ENCODE measurements at places on chromosomes 16 and 17.

DNA sequence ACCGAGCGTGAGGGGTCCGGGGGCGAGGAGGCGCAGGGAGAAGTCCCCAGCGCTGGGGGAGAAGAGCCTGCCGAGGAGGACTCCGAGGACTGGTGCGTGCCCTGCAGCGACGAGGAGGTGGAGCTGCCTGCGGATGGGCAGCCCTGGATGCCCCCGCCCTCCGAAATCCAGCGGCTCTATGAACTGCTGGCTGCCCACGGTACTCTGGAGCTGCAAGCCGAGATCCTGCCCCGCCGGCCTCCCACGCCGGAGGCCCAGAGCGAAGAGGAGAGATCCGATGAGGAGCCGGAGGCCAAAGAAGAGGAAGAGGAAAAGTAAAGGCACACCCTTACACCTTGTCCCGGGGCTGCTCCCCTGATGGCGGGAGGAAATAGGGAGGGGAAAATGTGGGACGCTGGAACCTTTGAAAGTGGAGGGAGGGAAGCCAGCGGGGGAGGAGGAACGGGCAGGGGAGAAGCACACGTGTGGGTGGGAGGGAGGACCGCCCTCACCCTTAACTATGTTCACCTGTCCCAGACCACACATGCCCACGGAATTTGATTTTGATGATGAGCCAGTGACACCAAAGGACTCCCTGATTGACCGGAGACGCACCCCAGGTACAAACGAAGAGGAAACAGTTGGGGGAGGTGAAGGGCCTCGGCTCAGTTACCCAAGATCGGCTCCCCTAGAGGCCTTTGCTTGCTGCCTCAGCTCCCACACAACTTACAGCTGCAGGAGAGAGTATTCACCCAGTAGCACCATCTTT is 916 bp downstream of the PAGR1 start:
- DNase-seq: no peak

GRCh38 chr16:50248845-50249244 is 17.5 kb upstream of the ADCY7 start:
- DNase-seq: no peak

- no peak for DNase-seq
Observed at GRCh38 chr17:74872313-74873036, at the start of gene FDXR. Gene FDXR (minus strand): TSS chr17:74872994. CDS start chr17:74872944, 50 bp downstream.

DNA sequence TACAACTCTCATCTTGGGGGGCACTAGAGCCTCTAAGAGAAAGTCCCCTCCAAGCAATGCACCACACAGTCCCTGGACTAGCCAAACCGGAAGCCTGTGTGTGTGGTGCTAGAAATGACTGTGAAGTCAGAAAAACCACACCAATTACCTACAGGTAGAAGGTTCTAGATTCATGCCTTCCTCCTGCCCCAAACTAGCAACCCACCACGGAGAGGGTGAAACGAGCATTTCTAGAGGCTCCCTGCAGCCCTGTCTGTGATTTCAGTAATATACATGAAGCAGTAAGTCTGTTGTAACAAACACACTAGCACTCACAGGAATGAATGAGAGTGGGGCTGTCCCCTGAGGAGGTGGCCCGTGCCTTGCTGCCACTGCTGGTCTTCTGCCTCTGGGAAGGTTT is 13.6 kb downstream of the ZFHX3 start:
- DNase-seq: no peak

DNA sequence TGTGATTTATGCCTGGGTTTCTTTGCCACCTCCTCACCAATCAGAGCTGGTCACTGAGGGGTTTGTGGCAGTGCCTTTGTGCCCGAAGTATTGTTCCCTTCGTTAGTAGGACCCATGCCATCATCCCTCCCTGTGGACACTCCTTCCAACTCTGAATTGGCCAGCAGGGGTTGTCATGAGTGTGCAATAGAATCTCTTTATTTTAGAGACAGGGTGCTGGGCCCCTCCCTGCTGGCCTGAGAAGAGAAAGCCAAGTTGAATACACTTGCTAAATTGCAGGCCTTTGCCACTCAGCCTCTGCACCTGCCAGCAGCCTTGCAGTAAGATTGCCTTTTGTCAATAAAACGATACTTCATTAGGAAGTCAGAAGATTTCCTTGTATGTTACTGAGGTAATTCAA is 40.7 kb upstream of the SLC12A3 start:
- no peak for DNase-seq

DNA sequence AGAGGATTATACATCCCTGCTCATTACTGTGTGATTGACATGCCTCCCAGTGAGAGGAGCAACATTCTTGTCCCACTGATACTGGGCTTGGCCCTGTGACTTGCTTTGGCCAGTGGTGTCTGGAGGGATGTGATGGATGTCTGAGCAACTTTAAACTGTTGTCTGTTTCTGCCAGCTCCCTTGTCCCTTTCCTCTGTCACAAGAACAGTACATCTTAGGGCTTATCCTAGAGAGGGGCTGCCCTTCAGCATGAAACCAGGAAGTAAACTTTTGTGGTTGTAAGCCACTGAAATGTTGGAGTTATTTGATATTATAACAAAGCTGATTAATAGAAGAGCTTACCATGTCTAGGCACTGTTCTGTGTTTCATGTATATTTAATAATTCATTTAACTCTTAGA is 82.9 kb upstream of the GPRC5B start:
- DNase-seq: no peak

GRCh38 chr16:85402910-85403692 is 210.0 kb upstream of the GSE1 start:
- DNase-seq: no peak

DNA sequence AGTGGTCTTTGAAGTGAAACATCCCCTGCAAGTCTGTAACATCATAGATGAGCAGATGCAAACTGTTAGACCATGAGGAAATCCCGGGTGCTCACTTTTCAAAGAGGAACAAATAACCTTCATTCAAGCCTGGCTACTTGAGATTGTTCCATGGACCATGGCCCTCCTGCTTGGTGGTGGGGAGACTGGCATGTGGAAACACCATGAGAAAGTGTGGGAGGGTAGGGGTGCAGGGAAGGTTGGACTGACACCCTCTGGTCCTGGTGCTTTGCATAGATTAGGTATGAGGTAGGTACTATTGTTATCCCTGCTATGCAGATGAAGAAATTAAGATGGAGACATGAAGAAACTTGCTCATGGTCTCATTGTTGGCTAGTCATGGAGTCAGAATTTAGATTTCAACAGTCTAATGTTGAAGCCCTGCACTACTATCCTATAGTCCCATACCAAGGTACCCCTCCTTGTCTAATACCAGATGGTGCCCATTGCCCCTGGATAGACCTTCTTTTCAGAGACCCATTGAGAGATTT is 59.0 kb downstream of the SPACA3 start:
- DNase-seq: no peak

DNA sequence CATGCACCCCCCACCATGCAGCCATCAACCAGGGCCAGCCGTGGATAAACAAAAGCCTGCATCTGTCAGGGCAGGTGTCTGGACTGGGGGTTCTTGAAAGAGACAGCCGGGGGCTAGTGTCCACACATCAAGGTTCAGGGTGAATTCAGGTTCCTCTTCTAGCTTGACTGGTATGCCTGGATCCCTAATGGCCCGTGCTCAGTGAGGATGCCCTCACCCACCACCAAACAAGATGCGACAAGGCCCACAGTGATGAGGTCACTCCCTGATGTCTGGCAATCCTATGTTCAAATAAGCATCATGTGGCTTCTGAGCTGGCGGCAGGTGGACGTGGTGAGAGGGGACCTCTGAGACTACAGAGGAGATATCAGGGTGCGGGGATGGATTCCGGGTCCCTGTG is 64.6 kb downstream of the GOSR1 start:
- DNase-seq: no peak

DNA sequence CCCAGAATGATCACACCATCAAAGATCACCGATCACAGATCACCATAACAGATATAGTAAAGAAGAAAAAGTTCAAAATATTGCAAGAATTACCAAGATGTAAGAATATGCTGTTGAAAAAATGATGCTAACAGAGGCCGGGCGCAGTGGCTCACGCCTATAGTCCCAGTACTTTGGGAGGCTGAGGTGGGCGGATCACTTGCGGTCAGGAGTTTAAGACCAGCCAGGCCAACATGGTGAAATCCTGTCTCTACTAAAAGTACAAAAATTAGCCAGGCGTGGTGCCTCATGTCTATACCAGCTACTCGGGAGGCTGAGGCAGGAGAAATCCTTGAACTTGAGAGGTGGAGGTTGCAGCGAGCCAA is 53.2 kb downstream of the CPPED1 start:
- no peak for DNase-seq

DNA sequence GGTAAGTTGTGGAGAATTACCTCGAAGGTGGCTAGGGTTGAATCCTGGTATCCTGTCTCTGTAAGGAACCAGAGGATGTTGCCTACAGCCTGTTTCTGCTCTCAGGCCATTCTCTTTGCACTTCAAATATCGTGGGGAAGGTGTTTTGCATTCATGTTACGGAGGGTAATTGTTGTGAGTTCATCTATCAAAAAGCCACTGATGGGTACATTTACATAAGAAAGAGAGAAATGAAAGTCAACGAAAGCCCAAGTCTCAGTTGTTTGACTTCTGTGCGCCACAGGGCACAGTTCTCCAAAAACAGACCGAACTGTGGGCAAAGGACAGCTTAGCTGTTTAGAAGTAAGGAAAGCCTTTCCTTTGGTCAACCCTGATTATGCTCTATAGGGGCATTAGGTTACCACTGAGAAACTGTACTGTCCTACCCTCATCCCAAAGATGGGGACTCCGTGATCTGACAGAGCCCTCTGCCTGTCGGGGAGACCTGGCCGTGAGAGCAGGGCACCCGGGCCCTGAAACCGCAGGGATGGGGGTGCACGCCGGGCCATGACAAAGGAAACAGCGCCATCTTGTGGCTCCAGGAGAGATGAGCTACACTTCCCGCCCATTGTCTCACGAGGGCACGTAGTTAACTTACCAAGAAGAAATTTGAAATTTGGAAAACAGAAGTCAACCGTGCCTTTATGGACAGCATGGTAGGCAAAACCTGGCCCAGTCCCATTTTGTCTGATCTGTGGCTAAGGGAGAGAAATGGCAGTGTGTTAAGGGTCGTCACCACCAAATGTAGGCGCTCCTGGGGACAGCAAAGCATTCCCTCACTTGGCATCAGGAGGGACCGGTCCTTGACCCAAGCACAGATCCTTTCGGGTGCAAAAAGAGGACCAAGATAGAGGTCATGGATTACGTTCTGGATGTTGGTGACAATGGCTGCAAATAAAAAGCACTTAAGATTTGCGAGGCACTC is 74.5 kb upstream of the DYNLRB2 start:
- peak; percentile 41 for DNase-seq

GRCh38 chr17:48587276-48588073 is 2.6 kb downstream of the HOXB3 start:
- no peak for DNase-seq

DNA sequence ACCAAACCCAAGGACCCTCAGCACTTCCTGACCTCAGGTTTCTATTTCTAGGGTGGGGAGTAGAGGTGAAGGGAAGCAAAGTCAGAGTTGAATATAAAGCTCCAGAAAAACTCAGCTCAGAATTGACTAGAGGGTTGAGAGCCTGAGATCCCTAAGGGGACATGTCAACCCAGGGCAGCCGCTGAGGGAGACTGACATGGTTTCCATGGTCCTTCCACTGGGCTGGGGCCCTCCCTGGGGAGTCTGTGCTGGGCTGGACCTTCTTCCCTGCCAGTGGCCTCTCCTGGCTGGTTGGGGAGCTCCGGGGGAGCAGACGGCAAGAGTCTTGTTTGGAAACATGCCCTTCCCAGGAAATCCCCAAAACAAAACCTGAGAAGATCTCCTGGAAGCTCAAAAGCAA is 121.3 kb downstream of the METRNL start:
- DNase-seq: no peak

Measured in stimulated activated CD8-positive, alpha-beta memory T cell treated with anti-CD3 and anti-CD28 coated beads, Interleukin-2, amount 100 ng/mL, for 48 hours (primary cell).